ENCODE measurements at places on chromosomes 7 and 10.
A peak's percentile ranks its signal among the peaks of the same experiment; 100 is the strongest.

DNA sequence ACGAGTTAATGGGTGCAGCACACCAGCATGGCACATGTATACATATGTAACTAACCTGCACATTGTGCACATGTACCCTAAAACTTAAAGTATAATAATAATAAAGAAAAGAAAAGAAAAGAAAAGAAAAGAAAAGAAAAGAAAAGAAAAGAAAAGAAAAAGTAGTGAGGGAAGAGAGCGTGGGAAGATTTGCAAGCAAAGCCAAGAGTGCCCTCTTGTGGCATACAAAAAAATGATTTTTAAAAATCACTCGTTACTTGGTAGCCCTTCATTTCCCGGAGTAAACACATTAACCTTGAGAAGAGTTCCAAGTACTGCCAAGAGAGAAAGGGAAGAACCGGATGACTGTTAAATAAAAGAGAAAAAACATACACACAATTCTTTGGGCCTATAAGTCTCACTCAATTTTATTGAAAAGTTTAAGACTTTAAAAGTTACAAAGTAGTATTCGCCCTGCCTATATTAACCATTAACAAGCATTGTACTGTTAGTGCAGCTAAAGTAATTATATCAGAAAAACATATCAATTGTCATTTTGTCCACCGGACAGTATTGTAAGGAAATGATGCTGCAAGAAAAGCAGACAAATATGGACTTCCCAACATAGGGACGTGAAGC lies 6.2 kb upstream of the CH25H start:
- DNase-seq, result no peak

DNA sequence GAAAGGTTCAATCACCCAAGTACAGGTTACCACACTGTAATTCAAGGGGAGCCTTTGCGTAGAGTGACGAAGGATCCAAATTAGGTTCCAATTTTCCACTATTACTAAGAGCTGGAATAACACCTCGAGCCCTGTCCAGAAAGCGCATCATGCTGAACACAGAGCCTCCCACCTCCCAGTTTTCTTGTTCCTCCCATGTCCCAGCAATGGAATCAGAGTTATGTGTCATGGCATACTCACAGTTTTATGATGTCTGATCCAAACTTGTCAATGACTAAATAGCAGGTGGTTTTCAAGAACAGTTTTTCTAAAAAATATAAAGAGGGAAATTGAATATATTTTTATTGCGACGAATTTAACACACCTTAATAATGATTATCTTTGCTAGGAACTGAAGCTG lies 50.6 kb downstream of the AOAH start:
- no peak for DNase-seq

GRCh38 chr10:35561715-35562114 lies 43.4 kb upstream of the GJD4 start:
- DNase-seq, result peak; percentile 45

- no peak for DNase-seq
Observed at GRCh38 chr7:106476751-106477150, 184.2 kb downstream of the CCDC71L start.

DNA sequence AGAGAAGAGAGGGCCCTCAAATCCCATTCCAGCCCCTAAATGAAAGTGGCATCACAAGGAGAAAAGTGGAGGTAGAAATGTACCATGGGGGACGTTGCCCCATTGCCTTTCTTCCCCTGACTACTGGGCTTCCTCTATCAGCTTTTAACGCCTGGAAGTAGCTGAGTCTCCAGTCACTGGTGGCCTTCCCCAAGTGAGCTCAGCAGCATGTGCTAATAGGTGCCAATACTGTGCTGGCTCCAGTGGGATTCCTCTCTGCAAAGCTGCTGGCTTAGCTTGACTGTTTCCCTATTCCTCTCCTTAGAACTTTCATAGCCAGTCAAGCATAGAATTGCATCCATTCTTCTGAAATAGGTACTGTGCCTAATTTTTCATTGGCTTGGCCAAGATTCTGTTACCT lies 32.6 kb downstream of the LRRC4 start:
- DNase-seq, result no peak
